Dorsolateral prefrontal cortex (tissue), 122 donors: ENCODE measurements at places on chromosomes 16 and 17.

DNA sequence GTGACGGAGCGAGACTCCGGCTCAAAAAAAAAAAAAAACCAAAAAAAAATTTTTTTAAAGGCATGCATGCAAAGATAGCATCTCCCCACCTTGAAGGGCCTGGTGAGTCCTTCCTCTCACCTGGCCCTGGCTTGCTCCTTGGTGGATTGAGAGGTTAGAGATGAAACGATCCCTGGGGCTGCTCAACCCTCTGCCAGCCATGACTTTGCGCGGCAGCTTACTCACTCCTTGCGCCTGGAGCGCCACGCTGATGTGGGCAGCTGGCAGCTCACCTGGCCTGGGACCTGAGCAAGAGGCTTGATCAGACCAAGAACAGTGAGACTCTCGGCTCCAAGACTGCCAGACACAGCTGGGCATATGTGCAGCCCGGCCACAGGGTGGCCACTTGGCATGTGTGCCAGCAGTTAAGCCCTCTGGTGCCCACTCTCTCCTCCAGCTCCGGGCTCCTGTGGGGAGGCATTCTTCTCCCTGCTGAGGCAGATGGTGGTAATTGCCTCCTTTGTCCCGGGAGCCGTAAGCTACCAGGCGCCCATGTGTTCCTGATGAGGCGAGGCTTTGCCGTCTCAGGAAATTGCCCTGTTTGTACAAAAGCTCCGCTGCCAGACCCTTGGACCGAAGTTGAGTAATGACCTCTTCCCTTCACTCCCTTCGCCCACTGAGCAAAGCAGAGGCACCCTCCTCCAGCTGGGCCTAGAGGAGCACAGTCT lies 5.1 kb upstream of the EVPL start:
- no peak for DNase-seq

DNA sequence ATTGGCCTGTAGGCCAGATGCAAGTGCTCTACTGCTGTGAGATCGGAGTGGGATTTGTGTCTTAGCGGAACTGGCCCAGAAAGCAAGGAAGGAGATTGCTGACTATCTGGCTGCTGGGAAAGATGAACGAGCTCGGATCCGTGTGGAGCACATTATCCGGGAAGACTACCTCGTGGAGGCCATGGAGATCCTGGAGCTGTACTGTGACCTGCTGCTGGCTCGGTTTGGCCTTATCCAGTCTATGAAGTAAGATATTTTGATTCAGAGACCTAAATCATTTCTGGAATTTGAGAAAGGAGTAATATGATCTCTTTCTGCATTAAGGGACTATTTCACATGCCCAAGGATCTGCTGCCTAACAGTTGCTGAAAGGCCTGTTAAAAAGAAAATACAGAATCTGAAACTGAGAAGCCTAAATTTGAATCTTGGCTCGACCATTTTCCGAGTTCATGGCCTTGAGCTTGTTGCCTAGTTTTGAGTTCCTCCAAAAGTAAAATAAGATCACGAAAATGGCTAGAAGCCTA lies 21.1 kb downstream of the IST1 start:
- DNase-seq, result no peak

- no peak for DNase-seq
Observed at GRCh38 chr17:39243155-39243554, 17.4 kb upstream of the STAC2 start.

GRCh38 chr16:57893559-57894389 lies 77.2 kb downstream of the CNGB1 start:
- no peak for DNase-seq

- DNase-seq, result no peak
Observed at GRCh38 chr17:27233059-27233458, 60.9 kb upstream of the WSB1 start.

- no peak for DNase-seq
Observed at GRCh38 chr17:45234641-45235415, 13.1 kb downstream of the FMNL1 start.

DNA sequence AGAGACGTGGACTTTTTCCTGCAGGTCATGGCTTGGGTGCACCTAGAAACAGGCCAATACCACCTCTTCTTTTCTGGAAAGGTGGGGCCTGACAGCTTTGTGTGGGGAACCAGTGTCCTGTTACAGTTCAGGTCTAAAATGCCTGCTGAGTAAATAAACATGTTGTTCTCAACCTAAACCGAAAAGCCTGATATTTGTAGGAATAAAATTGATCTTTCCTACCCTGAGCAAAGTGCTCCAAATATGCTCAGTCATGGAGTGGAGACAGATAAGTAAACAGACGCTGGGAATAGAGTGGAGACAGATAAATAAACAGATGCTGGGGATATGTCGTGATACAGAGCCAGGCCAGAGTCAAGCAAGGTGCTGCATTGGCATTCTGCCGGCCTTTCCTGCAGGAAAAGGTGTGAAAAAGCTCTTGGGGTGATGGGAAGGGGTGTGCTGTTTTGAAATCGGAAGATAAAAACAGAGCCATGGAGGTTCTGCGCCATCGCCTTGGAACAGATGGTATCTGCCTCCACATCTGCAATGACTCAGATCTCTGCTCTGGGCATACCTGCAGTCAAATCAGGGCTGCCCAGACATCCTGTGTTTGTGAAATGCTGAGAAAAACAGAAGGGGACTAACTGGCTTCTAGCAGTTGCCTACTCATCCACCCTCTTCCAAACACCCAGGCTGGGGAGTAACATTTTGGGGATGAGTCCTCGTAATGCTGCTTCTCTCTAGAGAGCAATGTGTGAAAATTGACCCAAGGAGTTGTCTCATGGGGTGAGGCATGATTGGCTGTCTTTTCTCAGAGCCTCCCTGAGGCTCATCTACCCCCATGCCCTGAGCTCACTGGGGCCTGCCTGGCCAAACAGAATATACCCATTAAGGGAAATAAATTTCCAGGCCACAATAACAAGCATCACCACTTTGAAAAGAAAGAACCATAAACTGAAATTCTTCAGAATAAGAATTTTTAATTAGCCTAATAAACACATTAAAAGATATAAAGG lies 16.8 kb upstream of the TRPV2 start:
- no peak for DNase-seq

DNA sequence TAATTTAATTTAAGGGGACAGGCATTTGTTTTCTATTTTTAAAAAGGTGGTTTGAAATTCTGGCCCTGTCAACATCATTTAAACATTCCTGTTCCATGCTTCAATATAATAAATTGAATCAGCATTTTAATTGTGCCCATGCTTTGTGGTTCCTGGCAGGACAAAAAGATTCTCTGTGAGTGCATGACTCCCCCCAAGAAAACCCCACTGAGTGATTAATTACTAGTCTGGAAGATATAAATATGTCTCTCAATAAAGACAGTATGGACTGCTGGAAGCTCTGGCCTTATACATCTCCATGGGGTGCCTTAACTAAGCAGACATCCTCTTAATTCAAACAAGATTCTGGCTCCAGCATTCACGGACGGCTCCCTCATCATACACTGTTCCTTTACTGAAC lies 95.0 kb upstream of the PSMD7 start:
- no peak for DNase-seq

- DNase-seq, result no peak
Observed at GRCh38 chr16:31402687-31403086, 9.6 kb downstream of the ITGAD start.

- no peak for DNase-seq
Observed at GRCh38 chr17:1724869-1725641, 551 bp downstream of the WDR81 start.

DNA sequence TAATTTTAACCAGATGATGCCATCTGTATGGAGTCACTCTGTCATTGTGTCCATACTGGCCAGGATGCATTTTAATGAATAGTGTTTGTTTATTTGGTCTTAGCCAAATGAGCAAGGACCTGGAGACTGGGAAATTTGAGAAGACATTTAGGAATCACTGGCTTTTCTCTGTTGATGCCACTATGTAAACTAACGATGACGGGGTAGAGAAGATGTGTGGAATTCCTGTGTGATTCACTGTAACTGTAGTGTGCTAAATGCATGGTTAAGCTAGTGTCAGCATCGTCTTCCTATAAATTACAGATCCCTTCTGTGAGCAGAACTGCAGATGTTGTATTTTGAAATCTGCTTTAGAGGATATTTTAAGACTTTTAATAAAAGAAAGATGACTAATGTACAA lies 66.6 kb downstream of the NOS2 start:
- no peak for DNase-seq

- DNase-seq, result no peak
Observed at GRCh38 chr16:66899945-66900710, 18.6 kb downstream of the CDH16 start.

- no peak for DNase-seq
Observed at GRCh38 chr17:62999736-63000135, 33.7 kb downstream of the TANC2 start.

DNA sequence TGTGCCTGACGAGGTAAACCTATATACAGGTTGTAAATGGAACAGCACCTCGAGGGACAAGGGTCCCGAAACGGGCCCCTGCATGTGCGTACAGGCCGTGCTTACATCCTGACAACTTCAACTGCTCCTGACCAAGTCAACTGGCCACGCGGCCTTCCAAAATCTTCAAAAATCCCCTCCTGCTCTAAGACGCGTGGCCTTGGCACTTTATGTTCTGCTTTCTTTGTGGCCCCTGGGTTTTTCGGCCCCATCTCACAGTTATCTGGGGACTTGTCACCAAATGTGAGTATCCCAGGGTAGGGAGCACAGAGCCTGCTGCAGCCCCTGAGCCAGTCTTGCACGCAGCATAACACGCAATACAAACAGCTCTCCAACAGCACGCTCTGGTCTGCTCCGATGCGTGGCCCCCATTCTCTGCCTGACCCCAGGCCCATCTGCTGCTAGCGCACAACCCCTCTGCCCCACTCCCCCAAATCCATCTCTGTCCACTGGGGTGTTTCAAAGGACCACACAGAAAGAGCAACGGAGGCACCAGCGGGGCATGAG lies 659 bp downstream of the RPH3AL start:
- no peak for DNase-seq

- DNase-seq, result no peak
Observed at GRCh38 chr16:10941127-10941933, 938 bp downstream of the DEXI start.

GRCh38 chr17:66555605-66556004 lies 253.2 kb downstream of the PRKCA start:
- no peak for DNase-seq

DNA sequence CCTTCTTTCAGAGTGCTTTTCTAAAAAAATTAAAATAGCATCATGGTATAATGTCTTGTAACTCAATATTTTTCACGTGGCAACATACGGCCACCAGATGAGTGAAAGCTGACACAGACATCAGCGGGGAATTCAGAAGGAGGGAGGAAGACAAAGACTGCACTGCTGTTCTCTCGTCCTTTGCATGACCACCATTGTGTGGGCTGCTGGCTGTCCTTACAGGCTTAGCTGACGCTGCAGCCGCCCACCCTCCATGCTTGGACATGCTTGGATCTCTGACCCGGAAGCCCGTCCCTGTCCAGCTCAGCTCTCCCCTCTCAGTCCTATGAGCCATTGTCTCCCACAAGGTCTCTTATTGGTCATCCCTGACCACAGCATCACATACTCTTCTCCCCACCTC lies 11.4 kb upstream of the MLYCD start:
- DNase-seq, result no peak

DNA sequence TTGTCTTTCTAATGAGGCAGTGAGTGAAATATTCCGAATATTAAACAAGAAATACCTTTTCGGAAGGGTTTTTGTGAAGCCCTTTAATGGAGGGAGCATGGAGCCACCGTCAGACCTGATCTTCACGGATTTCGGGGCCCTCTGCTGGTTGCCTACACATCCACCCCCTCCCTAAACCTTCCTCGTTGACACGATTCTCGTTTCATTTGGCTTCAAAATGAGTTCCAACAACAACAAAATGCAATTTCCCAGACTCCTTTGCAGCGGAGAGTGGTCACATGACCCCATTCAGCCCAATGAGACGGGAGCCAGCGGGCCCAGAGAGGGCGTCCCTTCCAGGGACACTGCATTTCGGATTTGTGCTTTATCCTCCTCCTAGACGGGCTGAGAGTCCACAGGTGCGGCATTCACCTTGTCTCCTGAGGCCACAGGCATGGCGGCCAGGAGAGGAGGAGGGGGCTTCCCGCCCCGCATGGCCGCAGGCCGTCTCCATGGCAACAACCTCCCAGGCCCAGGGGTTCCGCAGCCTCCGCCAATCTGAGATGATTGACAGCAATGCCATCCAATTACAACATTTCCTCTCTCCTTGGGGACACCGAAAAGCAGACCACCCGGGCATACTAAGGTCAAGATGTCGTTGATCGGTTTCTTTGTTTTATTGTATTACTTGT lies 259.8 kb downstream of the C16orf95 start:
- no peak for DNase-seq

- DNase-seq, result no peak
Observed at GRCh38 chr17:57305908-57306504, 49.7 kb downstream of the MSI2 start.

GRCh38 chr17:78360371-78361224 lies 721 bp upstream of the SOCS3 start:
- peak; percentile 85 for DNase-seq

- no peak for DNase-seq
Observed at GRCh38 chr16:30173054-30173453, 10.3 kb upstream of the CORO1A start.

- no peak for DNase-seq
Observed at GRCh38 chr17:10041916-10042588, 137.0 kb upstream of the RCVRN start.

DNA sequence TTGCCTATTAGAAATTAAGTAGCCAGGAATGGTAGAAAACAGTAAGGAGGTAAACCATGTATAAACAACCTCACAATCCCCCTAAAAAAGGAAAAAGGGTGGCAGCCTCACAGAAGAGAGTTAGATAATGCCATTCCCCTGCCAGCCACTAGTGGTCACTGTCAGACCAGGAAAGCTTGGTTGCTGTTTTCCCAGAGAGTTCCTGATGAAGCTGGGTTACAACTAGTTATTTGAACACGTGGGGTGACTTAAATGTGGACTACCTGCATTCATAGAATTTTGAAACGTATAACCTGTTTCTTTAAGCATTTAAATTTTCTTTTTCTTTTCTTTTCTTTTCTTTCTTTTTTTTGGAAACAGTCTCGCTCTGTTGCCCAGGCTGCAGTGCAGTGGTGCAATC lies 5.8 kb downstream of the GPRC5C start:
- DNase-seq, result no peak

DNA sequence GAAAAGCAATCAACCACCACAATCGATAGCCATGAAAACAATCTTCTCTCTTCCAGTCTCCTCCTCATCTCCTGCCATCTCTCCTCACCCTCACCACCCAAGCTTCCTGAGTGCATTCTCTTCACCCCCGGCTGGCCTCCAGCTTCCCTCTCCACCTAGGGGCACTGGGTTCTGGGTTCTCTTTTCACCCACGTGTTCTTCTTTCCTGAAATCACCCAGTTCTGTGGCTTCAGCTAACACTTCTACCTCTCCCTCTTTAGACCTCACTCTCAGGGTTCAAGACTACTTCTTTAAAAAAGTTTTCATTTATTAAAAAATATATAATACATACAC lies 8.2 kb downstream of the ITGAM start:
- DNase-seq, result no peak
